Fibroblast of skin of right quadriceps (primary cell): ENCODE measurements at places on chromosomes 11 and 22.
A peak's percentile ranks its signal among the peaks of the same experiment; 100 is the strongest.

DNA sequence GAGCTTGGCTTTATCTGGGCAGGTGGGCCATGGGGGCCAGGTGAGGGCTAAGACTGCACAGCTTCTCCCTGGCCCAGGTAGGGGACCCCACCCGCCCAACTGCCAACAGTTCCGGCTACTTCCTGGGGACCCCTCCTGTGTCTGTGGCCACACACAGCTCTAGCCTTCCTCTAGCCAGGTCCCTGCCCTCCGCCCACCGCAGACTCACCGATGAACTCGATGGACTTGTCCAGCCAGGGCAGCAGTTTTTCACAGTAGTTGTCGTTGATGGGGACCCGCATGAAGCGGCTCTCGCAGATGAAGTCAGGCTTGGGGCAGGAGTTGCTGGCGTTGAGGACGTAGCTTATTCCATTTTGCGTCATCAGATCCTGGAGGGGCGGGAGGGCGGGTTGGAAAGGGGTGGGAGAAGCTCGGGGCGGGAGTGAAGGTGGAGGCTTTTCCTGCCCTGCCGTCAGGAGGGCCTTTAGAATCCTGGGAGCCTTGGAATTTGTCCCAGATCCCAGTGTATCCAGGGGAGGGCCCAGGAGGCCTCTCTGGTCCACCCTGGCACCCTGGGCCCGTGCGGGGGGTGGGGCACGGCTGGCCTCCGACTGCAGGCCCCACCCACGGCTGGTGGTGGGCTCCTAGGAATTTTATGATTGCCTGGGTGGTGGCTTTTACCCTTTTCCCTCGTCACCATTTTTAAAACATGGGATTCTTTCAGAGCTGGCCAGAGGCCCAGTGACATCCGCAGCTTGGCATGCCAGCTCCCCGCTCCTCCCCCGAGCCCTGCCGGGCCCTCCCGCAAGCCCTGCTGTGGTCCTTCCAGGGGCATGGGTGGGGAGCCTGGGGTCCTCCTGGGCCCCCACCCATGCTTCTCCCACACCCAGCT lies 13.9 kb downstream of the DUSP8 start:
- DNase-seq: peak; percentile 82

DNA sequence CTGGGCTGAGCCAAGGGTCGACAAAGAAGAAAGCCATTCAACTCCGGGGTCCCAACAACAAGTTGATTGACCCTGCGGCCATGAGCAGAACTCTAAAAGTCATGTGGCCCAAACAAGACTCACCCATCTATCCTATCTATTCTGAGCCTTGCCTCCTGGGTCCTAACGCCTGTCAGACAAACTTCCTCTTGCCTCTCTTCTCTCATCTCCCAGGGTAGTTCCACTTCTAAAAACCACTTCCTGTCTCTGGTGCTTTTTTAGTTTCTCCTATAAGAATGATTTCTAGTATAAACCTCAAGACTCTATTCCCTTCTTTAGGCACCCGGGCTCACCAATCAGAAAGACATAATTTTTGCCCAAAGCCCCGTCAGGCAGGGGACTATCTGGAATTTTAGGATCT lies 530.2 kb downstream of the DLG2 start:
- DNase-seq: no peak

DNA sequence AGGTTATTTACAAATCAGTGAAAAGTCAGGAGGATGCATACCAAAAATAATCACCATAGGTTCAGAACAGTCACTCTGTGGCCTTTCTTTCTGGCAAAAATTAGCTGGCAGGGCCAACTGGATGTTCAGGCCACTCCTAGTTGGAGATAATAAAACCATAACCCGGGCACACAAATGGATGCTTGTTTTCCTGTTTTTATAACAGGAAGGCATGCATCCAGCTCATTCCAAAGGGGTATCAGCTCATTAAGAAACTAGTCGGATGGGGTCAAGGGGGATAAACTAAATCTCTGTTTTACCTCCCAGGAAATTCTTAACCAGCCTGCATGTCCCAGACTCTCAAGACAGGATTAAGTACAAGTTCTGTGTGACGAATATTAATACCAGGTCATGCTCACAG lies 81.0 kb downstream of the FBXO7 start:
- DNase-seq: no peak

DNA sequence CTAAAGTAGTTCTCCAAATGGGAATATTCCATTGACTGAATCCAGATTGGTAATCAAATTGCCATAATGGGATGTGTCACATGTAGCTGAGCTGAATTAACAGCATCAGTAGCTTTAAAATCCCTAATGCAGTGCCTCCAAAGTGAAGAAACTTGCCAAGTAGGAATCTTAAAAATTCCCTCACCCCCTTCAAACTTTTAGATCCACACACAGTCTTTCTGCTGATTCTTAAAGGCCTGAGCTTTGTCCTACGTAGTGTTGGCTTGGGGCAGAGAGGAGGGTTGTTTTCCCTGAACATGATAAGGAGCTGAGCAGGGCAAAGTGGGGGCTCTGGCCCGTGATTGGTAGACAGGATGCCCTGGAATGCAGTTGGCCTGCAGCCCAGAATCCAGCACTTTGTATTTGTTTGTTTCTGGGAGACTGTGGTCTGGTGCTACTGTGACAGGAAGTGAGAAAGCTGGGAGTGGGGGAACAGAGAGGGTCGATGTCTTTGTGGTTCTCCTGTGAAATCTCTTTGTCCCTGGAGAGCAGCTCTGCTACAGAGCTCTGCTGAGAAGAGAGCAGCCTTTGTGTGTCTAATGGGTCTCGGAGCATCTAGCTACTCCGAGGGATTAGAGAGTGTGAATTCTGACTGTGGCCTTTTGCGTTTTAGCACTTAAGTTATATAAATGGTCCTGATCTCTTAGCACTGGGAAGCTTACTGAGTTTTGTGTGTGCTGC lies 16.9 kb downstream of the CTNND1 start:
- DNase-seq: peak; percentile 100

- DNase-seq: no peak
Observed at GRCh38 chr11:71139516-71140205, 112.7 kb downstream of the SHANK2 start.

DNA sequence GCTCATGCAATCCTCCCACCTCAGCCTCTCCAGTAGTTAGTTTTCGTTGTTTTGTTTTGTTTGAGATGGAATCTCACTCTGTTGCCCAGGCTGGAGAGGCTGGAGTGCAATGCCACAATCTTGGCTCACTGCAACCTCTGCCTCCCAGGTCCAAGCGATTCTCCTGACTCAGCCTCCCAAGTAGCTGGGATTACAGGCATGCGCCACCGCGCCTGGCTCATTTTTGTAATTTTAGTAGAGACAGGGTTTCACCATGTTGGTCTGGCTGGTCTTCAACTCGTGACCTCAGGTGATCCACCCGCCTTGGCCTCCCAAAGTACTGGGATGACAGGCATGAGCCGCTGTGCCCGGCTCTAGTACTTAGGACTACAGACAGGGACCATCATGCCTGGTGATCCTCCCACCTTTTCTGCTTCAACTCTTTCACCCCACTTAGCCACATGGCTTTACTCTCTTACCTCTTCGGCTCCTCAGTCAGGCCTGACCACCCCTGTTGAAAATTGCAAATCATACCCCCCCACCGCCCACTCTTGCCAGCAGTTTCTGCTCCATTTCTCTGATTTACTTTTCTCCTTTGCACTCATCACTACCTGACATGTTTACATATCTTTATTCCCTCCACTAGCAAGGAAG lies 157.1 kb upstream of the GRK3 start:
- no peak for DNase-seq

DNA sequence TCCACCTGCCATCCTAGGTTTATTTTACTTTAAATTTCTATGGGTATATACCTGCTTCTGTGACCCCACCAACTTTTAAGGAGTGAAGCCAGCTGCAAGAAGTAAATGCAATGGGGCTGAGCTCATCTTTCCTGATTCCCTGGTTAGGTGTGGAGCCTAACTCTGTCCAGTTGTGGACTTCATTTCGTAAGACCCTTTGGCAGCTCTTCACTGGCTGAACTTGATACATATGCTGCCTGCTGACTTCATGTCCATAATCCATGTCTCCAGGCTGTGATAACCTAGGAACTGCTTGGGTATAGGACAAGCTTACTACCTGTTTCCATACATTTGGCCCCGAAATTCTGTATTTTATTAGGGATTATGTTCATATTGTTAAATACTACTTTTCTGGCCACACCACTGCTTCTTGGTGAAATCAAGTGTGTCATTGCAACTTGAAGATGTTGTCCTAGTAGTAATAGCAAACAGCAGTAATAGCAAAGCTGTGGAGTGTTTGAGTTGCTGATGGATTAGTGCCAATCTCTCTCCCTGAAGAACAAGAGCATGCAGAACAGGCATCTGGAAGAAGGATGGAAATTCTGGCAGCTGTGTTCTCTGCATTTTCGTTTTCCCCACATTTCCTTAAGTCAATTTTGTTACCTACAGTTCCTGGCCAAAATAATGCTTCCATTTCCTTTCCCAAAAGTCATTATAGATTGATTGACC lies 31.2 kb downstream of the LDLRAD3 start:
- DNase-seq: no peak

- no peak for DNase-seq
Observed at GRCh38 chr22:40491990-40492631, 121.7 kb downstream of the SGSM3 start.

- peak; percentile 30 for DNase-seq
Observed at GRCh38 chr22:46508491-46508999, 28.9 kb downstream of the CELSR1 start.

DNA sequence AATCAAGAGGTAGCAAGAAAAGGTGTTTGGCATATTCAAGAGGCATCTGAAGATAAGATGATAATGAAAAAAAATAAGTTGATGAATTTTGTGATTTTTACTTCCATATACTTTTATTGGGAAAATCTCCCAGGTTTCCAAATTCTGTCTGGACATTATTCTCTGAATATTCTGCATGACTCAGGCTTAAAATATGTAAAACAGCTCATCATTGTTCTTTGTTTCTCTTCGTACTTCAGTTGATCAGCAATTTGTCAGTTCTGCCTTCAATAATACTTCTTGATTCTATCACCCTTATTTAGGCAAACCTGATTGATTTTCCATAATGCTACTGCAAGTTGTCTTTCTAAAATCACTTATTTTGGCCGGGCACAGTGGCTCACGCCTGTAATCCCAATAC lies 30.2 kb downstream of the GTF2H1 start:
- peak; percentile 36 for DNase-seq

DNA sequence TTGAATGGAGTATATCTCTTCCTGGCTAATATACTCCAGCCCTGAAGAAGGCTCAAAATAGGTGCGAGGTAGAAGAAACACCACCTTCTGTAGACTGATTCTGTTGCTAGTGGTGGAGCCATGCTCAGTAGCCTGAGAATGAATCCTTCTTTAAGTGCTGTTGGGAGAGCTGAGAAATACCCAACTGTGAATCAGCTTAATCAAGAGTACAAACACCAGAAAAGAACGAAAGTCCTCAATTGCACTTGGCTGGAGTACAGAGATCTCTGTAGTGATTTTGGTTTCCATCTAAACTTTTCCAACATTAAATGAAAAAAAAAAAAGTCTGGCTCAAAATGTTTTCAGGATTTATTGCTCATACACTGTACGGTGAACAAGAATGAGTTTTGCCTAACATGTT lies 619.1 kb downstream of the METTL15 start:
- peak; percentile 13 for DNase-seq

DNA sequence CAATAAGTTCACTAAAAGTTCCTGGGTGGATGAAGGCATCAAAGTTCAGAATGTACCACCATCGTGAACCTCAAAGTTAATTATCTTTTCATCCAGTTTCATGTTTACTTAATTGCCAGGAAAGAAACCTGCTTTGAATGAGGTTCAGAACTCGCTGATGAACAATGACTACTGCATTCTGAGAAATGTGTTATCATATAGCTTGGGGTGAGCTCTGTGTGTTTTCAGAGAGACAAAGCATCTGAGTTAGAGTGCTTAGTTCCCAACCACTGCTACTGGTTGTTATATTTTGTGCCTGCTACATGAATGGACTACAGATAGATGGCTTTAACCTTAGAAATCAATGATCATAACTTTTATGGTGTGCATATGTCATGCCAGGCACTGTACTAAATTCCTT lies 1131.0 kb downstream of the DLG2 start:
- DNase-seq: no peak

GRCh38 chr11:11501546-11502262 lies 120.1 kb downstream of the GALNT18 start:
- no peak for DNase-seq

- DNase-seq: peak; percentile 58
Observed at GRCh38 chr11:10550503-10551289, 9.7 kb upstream of the RNF141 start.

DNA sequence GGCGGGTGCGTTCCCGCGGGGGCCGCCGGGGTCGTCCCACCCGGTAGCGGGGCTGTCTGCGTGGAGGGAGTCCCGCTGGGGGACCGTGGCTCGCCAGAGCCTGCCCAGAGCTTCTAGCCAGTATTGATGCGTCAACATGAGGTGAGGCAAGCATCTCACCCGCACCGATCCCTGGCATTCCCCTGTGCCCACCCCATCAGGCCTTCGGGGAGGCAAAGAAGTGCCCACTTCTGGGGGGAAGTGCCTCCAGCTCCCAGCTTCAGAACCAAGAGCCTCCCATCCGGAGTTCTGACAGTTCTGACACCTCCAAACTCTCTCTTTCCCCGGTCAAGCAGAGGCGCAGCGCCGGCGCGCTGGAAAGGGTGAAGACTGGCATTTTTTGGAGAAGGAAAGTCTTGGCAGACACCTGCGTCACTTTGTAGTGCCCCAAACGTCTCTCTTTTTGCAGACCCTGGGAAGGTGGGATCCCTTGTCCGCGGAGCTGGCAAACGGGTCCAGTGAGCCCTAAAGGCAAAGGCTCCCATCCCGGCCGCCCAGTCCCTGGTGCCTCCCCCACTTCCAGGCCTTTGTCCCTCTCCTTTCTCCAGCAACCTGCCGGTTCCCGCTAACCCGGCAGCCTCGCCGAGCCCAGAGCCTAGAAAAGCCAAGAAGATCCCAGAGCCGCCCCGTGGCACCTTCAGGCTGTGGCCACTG lies 3.2 kb upstream of the PAX6 start:
- DNase-seq: no peak

- DNase-seq: no peak
Observed at GRCh38 chr11:2304506-2305139, 2.8 kb downstream of the TSPAN32 start.

- peak; percentile 43 for DNase-seq
Observed at GRCh38 chr11:63888170-63889086, 28.5 kb downstream of the RCOR2 start.

DNA sequence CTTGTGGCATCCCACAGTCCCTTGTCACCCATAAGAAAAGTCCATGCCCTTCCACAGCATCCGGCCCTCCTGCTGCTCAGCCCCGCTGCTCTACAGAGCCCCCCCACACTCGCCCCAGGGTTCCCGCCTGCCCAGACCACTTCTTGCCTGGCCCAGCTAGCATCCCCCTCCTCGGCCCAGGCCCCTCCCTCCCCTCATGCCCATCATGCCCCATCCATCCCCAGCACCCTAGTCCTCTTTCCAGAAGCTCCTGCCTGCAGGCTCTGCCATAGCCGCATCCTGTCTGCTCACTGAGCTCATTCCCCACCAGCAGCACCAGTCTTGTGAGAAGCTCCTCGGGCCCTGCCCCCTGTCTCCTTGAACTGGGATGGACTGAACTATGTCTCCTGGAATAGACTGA lies 54.4 kb downstream of the LINC01488 start:
- DNase-seq: no peak

- no peak for DNase-seq
Observed at GRCh38 chr11:13713982-13714381, 45.5 kb downstream of the FAR1 start.
